ENCODE measurements at places on chromosomes 5 and 9.

- no peak for DNase-seq
Observed at GRCh38 chr5:108101821-108102220, 280.1 kb downstream of the FBXL17 start.

GRCh38 chr9:37840560-37841194, 40.1 kb downstream of the DCAF10 start:
- DNase-seq: peak; percentile 9

DNA sequence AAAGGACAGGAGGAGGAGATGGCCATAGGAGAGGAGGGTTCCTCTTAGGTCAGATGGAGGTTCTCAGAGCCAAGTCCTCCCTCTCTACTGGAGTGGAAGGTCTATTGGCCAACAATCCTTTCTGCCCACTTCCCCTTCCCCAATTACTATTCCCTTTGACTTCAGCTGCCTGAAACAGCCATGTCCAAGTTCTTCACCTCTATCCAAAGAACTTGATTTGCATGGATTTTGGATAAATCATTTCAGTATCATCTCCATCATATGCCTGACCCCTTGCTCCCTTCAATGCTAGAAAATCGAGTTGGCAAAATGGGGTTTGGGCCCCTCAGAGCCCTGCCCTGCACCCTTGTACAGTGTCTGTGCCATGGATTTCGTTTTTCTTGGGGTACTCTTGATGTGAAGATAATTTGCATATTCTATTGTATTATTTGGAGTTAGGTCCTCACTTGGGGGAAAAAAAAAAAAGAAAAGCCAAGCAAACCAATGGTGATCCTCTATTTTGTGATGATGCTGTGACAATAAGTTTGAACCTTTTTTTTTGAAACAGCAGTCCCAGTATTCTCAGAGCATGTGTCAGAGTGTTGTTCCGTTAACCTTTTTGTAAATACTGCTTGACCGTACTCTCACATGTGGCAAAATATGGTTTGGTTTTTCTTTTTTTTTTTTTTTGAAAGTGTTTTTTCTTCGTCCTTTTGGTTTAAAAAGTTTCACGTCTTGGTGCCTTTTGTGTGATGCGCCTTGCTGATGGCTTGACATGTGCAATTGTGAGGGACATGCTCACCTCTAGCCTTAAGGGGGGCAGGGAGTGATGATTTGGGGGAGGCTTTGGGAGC, 3.1 kb downstream of the EGR1 start:
- DNase-seq: no peak

DNA sequence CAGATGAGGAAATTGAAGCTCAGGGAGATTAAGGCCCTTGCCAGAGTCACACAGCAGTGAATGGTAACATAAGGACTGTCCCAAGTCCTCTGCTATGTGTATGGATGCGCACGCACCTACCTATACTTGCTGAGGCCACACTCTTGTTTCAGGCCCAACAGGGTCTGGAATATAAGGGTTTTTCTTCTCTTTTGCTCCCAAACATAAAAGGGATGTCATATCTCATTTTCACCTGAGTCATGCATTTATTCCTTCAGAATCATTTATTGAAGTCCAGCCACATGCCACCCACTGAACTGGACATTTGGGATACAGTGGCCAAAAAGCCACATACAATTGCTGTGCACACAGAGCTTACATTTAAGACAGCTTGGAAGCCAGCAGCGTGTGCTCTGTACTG, 92.0 kb downstream of the SH3TC2 start:
- no peak for DNase-seq

GRCh38 chr5:157993986-157994691, 135.2 kb upstream of the CLINT1 start:
- no peak for DNase-seq

DNA sequence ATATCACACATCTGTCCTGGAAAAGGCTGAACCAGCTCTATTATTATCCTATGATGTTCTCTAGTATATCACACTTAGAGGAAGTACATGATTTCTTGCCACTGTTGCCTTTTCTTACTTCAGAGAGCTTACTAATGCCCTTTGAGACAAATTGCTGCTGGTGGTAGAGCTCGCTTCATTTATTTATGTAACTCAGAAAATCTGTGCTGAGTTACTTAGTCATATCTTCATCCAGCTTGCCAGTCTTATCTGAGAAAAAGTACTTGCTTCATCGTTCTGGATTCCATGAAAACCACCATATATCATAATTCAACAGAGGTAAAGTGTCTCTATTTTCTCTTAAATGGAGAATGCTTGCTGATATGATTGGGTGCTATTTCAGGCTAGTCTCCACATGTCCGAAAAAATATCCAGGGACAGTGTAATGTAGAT, 26.6 kb downstream of the PTPDC1 start:
- no peak for DNase-seq

DNA sequence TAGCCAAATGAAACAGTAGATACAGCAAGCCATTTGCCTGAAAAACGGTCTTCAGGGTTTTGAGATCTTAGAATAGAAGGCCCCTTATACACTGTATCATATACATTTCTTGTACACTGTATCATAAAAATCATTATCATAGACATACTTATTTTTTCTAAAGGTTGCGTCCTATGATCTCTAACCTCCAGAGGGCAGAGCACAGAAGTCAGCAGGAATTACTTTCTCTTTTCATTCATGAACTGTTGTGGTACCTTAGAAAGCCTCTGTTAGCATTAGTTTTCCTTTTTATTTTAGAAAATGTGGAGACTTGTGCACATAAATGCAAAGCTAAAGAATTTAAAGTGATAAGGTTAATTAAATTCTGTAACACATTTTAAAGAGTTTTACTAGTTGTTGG, 115.4 kb downstream of the OXCT1 start:
- DNase-seq: no peak

DNA sequence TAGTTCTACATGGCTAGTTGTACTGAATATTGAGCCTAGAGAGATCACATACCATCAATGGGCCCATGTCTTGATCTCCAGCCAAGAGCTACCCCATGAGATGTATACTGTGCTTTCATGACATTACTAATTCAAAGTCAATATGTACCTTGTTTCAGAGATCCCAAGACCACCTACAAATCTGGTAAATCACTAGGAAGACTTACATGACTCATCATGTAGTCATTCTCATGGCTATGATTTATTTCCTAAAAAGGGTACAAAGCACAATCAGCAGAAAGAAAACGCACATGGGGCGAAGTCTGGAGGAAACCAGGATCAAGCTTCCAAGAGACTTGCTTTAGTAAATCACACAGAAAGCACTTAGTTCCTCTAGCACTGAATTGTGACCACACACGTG, 103.0 kb downstream of the PCSK5 start:
- DNase-seq: no peak

- no peak for DNase-seq
Observed at GRCh38 chr5:129716651-129717050, 31.2 kb upstream of the MINAR2 start.

- DNase-seq: no peak
Observed at GRCh38 chr9:18756712-18757125, 276.3 kb downstream of the SAXO1 start.

DNA sequence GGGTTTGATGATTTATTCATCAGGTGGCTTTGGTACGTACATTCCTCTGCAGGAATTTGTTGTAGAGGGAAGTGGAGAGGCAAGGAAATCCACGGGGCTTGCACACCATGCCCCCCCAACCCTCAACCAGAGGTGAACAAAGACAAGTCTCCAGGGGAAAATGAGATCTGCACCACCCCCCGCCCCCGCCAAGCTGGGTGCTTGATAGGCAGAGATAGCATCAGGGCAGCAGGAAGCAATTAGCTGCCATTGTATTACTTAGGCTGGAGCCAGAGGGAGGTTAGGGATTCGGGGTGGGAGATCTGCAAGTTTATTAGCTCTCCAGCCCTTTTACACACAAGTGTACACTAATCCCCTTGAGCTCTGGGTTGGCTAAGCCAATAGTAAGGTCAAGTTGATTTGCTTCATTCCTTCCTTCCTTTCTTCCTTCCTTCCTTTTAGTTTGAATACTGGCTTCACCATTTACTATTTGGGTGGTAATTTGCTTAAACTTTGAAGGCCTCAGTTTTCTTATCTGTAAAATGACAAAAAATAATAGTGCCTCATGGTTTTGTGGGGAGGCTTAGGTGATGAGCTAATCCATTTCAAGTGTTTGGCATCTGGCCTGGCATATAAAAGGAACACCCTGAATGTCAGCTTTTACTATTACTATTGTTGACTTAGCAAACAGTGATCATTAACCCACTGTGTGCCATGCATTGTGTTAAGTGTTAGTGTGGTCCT, 34.1 kb downstream of the SPRY4 start:
- DNase-seq: no peak

DNA sequence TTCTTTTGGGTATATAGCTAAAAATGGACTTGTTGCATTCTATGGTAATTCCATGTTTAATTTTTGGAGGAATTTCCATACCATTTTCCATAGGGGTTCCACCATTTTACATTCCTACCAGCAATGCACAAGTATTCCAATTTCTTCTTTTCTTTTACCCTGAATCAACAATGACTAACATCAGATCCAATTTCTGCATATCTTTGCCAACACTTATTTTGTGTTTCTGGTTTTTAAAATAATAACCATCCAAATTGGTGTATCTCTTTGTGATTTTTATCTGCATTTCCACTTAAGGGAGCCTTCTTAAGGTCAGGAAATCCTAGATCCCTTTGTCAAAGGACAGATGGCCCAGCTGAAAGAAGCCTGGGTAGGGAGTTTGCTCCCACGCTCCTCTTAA, 29.5 kb upstream of the SMU1 start:
- DNase-seq: no peak

GRCh38 chr5:159545156-159545555, 214.9 kb upstream of the IL12B start:
- DNase-seq: no peak

- no peak for DNase-seq
Observed at GRCh38 chr5:98804066-98804465, 30.6 kb downstream of the RGMB start.

- DNase-seq: no peak
Observed at GRCh38 chr5:14355391-14355790, 212.2 kb downstream of the TRIO start.

GRCh38 chr9:33867747-33868439, 50.9 kb downstream of the UBE2R2 start:
- DNase-seq: no peak

DNA sequence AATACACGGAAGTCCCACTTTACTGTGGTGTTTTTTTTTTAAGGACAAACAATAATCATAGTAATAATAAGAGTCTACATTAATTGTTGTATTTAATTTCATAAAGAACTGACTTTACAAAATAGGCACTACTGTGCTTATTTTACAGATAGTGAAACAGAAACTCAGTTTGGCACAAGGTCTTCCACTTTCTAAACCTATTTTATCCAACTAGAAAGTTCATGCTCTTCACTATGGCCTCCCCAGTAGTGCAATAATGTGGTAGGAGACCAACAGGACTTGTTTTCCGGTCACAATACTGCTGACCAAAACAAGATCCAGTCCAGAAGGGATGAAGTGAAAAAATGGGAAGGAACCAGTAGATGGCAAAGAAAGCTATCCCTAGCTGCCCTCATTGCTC, 531.6 kb downstream of the CAAP1 start:
- no peak for DNase-seq

GRCh38 chr9:73655363-73655762, 503.7 kb downstream of the ANXA1 start:
- DNase-seq: no peak

DNA sequence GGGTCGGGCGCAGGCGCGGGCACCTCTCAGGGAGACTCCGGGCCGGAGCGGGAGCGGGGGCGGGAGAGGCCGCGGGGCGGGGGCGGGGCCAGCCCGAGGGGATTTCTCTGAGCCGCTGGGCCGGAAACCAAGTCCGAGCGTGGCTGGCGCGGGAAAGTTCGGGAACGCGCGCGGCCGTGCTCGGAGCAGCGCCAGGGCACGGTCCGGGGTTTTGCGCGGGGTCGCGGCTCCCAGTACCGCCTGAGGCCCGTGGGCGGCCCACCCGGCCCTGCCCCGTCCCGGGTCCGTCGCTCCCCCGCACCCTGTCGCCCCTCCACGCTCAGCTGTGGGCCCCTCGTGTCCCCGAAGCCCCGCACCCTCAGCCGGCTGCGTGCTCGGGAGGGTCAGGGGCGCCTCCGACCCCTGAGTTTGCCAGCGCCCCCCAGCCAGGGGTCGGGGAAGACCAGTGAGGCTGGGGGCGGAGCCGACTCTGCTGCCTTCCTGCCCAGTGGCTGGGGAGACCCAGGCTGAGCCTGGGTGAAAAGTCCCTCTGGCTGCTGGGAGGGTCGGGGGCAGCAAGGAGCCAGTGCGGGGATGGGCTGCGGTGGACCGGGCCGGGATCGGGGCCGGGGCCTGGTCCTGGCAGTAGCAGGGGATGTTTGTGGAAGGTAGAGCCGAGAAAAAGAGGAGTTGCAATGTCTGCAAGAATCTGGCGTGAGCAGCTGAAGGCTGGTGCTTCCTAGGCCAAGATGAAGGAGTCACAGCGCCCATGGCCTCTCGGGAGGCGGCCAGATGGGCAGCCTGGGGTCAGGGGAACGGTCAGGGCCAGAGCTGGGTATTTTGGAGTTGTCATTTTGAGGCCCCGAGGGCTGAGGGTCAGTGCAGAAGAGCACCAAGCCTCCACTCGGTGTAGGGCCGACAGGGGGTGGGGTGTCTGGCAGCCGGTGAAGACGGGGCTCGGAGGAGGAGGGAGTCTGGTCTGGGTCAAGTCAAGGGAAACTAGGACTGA, 588 bp downstream of the TRAF2 start:
- peak; percentile 25 for DNase-seq

- DNase-seq: no peak
Observed at GRCh38 chr9:2679011-2679410, 38.3 kb upstream of the KCNV2 start.
